ENCODE measurements at places on chromosomes 12 and 14. TPM values are rescaled to one million over a fixed set of nuclear protein-coding genes. Genes with fewer than 3 reads are reported as not detected.

KCNJ8 gene
- total RNA-seq: 25.4 TPM

ADCY6 gene
- total RNA-seq: 76.4 TPM

RHEBL1 gene
- total RNA-seq: not detected

FKBP3 gene
- 45.5 TPM for total RNA-seq

MYG1 gene
- total RNA-seq: 28.3 TPM

Data from right atrium auricular region (tissue), 2 donors.